Right renal cortex interstitium (tissue), 3 donors: ENCODE measurements at places on chromosomes 5 and 9. TPM values are rescaled to one million over a fixed set of nuclear protein-coding genes. Genes with fewer than 3 reads are reported as not detected.

GRCh38 chr5:78607864-78608263 is 40.7 kb downstream of the LHFPL2 start:
- no peak for DNase-seq

- no peak for DNase-seq
These were observed 1542.2 kb upstream of the CDH9 start for GRCh38 chr5:28580616-28581015.

GRCh38 chr9:128470560-128470959 is 14.8 kb downstream of the ODF2 start:
- DNase-seq, result no peak

DNA sequence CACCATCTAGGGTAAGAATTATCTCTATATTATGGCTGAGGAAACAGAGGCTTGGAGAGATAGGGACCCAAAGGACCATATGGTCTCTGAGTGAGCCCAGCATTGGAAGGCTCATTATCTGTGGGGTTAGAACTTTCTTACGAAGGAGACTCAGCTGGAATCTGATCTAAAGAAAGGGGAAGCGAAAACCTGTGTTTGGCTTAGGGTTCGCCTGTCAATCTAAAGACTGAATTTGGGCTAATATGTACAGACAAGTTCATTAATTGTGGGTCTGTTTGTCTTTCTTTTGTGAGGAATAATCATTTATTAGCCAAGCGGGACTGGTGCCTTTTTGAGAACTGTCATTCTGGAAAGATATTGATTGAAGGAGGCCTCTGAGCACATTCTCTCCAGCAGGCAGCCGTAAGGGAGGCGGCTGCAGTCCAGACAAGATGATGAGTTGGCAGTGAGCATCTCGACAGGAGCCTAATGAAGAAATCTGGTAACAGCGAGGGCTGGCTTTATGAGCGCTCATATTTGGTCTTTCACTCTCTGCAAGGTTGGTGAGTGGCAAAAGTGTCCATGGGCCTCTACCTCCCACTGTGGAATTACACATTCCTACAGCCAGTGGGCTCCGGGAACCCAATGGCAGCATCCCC is 104.2 kb upstream of the GPR151 start:
- DNase-seq, result no peak

- DNase-seq, result no peak
These were observed 599.1 kb upstream of the CLINT1 start for GRCh38 chr5:158458086-158458485.

DNA sequence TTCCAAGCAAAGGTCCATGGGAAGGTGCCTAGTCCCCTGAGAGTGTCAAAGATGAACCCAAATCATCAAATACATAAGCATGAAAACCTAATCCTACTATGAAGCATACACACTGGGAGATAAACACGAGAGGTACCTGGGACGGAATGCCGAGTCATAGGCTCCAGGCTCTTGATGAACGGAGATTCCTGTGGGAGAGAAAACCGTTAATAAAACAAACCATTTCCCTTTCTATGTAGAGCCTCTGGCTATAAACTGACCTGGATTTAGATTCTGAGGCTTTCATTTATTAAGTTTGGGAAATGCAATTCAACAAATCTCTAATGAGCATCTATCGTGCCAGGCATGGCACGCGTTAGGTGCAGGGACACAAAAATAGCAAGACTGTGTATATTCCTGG is 206.4 kb upstream of the IL12B start:
- no peak for DNase-seq

GRCh38 chr9:126673689-126674364 is 60.1 kb downstream of the LMX1B start:
- no peak for DNase-seq

DNA sequence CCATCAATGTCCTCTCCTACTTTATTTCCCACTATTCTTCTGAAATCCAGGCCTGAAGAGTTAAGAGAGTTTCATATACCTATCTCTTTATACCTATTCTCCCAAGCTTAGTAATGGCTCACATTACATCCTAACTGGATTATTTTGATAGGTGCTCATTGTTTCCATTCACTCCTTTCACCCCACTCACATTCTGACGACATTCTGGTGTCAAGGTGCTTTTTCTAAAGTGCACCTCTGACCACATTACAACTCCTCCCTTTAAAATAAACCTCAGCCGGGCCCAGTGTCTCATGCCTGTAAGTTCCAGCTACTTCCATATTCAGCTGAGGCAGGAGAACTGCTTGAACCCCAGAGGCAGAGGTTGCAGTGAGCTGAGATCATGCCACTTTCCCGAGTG is 417.1 kb downstream of the BNC2 start:
- no peak for DNase-seq

DNA sequence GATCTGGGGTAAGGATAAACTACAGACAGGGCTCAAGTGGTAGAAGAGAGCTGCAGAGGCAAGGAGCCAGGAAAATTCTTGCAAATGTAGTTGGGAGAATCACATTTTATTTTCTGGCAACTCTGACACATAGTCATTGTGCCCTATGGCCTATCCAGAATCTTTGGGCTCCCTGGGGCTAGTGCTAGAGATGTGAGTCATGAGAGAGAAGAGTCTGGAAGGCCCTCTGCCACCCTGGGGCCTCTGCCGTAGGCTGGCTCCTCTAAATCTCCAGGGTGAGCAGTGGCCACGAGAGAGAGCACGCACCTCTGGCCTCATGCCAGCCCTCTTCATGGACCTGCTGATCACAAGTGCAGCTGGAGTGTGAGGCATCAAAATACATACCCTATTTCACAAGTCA is 74.3 kb upstream of the SSBP2 start:
- no peak for DNase-seq

DNA sequence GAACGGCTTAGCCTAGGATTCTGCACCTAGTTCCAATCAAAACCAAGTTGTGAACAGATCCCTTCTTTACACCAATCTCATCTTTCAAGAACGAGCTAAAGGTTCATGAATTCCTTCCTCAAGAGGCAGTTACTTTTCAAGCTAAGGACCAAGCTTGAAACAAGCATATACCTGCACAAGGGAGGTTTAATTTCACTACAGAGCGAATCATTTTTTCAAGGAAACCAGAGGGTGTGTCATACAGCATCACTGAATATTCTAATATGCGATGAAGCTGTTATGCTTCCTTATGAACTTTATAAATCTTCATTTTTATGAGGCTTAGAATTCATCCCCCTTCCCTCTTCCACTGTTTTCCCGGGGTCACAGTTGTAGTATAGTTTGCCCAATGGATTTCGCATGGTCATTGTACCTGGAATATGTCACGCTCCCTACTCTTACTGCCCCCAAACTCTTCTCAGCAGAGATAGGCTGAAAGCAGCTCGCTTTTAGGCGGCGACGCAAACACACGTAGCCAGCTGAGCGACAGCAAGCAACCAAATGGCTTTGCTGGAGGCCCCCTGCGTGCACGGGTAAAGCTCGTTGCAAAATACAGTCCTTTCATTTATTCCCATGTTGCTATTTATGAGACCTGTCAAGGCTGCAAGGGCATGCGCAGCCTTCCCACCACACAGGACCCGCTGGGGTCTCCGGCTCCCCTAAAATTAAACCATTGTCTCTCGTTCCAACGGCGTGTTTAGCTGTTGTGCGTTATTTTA is 832 bp downstream of the LMBRD2 start:
- peak; percentile 19 for DNase-seq

DNA sequence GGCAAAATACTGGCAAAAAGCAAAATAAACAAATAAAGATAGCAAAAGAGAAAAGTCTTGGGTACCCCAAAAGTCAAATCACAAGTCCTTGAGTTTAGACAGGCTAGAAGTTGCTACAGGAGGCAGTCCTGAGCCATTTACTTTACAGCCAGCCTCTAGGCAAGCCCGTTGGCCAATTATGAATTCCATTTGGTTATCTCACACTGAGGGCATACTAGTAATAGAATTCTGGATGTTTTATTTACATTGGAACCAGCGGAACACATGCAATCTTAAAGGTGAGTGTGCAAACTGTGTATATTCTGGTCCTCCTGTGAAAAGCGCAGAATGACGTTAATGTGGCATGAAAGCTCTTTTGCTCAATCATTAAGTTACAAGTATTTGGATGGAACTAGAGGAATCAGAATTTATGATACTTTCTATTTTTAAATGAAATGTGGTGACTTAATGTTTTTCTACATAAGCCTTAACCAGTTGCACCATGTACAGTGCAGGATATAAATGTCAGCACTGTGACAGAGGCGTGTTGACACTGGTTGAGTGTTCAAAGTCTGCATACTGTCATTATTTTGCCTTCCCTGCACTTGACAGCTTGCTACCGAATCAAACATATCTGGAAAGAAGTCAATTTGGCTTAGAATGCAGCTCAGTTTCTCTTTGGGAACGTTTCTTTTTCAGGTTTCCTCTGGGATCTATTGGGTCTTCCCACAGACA is 7.9 kb downstream of the GDNF start:
- DNase-seq, result no peak

DNA sequence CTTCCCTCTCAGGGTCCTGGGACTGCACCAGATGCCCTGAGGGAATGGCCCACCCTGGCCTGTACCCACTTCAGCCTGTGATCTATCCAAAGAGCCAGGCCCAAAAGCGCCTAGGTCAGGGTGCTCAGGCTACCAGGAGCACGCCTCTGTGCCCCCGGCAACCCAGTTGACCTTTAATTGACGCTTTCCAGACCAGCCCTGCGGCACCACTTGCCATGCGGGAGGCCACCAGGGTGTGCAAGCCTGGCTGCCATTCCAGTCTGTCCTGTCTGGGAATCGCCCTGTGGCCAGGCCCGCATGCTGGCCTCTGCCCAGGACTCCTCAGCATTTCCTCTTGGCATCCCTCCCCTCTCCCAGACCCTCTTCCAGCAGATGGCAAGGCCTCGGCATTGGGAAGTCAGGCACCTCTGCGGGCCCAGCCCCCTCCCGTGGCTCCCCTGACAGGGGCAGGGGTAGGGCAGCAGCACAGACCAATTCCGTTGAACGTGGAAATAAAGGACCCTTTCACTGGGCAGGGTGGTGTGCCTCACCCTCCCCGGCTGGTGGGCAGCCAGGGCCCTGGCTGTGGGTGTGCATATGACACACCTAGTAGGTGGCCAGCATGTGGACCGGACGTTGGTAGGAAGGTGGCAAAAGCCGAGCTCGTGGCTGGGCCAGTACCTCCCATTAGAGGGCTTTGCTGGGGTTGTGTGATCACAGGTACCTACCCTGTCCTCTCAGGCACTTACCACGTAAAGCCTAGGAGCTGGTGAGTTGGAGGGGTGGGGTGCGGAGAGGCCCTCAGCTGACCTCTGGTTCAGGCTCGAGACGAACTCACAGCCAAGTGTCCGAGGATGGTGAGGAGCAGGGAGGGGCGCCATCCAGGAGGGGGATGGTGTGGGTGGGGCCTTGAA is 3.5 kb upstream of the AIF1L start:
- no peak for DNase-seq

- no peak for DNase-seq
These were observed 14.9 kb upstream of the CERCAM start for GRCh38 chr9:128405780-128406171.

GRCh38 chr5:137712139-137712667 is 23.7 kb downstream of the KLHL3 start:
- DNase-seq, result no peak

GRCh38 chr5:527646-528628 is 3.7 kb upstream of the SLC9A3 start:
- DNase-seq, result no peak

- no peak for DNase-seq
These were observed 176.7 kb downstream of the PRR16 start for GRCh38 chr5:120640778-120641177.

GRCh38 chr9:125511789-125512660 is 195.0 kb downstream of the MAPKAP1 start:
- DNase-seq, result no peak

DNA sequence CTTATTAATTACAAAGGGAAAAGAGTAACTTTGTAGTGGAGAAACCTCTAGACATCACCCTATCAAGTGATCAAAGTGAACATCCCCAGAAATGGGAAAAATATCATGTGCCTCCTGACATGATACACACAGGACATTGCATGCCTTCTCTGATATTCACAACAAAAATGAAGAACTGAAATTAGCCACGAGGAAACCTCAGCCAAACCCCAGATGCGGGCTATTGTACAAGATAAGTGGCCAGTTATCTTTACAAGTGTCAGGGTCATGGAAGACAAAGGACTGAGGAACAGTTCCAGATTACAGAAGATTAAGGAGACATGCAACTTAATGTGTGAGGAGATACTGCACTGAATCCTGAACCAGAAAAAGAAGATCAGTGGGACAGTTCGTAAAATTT is 23.8 kb upstream of the NPM1 start:
- DNase-seq, result no peak

GRCh38 chr5:149470942-149471341 is 80.3 kb downstream of the CSNK1A1 start:
- DNase-seq, result no peak

- DNase-seq, result no peak
These were observed 47.8 kb upstream of the IER5L start for GRCh38 chr9:129225815-129226214.

GRCh38 chr5:2007878-2008501 is 125.3 kb upstream of the IRX4 start:
- DNase-seq, result no peak

GRCh38 chr5:129904102-129904666 is at the start of gene CHSY3:
Gene CHSY3, plus strand, starts transcription at chr5:129904465.
- peak; percentile 49 for DNase-seq

DNA sequence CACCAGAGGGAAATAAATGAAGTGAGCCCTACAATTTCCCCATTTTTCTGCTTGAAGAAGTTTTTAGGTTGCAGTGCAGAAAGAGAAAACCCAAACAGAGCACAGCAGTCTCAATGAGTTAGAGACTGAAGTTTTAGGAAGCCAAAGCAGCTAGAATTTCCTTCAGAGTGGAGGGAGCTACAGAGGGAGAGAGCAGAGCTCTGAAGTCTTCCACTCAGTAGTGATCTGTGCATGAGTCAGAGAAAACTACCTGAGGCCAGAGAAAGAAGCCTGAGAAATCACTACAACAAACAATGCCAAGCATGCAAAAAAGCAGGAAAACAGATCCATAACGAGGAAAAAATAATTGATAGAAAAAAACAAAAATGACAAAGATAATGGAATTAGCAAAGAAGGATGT is 17.9 kb upstream of the NDUFB6 start:
- DNase-seq, result no peak

DNA sequence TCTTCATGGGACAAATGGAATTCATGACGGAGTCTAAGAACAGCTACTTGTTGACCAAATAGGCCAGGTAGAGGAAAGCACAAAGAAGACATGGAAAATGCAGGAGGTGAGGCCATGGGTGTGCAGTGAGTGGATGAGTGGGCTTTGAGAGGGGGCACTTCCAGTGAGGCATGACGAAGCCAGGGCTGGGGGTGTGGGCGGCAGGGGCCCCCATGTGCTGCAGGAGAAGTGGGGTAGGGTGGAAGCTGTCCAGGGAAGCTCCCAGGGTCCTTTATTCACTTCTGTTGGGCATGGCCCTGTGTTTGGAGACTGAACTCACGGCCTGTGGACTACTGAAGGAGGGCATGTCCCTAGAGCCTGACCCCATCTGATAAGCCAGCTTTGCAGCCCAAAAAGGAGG is 127.6 kb upstream of the SLC25A48 start:
- no peak for DNase-seq

GRCh38 chr9:104970271-104970987 is 42.5 kb upstream of the ABCA1 start:
- no peak for DNase-seq

FSD1L gene
- 10.6 TPM for polyA plus RNA-seq

PHF24 gene
- 0.17 TPM for polyA plus RNA-seq

ZBED3 gene
- polyA plus RNA-seq, result 34.3 TPM

SLCO4C1 gene
- 26.1 TPM for polyA plus RNA-seq

C5orf58 gene
- polyA plus RNA-seq, result 0.15 TPM

MARCOL gene
- not detected for polyA plus RNA-seq
